ENCODE measurements at places on chromosomes 6 and 20.

GRCh38 chr20:39155971-39156370 is 193.8 kb downstream of the DHX35 start:
- no peak for DNase-seq

DNA sequence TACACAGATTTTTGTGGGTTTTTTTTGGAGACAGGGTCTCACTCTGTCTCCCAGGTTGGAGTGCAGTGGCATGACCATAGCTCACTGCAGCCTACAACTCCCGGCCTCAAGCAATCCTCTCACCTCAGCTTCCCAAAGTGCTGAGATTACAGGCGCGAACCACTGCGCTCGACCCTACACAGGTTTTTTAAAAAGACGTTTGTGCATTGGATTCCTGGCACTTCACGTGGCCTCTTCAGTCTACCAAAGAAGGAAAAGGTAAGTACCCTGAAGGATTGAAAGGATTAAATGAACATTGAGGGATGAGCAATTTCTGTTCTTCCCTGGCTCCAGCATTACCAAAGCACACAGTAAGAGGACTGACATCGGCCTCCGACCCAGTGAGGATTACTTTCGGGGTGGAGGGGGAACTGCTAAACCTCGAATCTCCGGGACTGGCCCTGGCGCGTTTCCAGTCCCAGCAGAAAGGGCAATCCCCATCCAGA is 556 bp upstream of the YWHAB start:
- DNase-seq = no peak

DNA sequence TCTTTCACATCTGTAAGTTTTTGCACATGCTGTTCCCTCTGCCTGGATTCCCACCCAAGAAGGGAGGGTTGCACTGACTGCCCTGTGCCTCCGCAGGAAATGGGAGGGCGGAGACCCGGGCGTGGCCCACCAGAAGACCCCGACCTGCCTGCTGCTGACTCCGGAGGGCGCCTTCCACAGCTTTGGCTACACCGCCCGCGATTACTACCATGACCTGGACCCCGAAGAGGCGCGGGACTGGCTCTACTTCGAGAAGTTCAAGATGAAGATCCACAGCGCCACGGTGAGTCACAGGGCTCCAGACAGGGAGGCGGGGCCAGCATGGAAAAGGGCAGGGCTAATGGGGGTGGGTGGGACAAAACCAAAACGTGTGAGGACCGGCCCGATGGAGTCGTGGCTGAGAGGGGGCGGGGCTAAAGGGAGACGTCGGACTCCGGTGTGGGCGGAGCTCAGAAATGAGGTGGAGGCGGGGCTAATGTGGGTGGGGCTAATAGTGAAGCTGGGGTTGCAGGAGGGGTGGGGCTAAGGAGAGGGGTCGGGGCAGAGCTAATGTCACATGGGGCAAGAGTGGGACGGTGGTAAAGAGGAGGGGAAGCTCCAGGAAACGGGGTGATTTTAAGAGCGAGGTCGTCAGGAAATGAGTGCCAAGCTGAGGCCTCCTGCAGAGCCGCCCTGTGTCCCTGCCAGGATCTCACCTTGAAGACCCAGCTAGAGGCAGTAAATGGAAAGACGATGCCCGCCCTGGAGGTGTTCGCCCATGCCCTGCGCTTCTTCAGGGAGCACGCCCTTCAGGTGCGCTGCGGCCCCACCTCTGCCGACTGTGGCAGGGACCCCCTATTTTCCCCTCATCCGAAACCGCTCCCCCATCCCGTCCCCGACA is 12.6 kb downstream of the HSPA12B start:
- peak; percentile 87 for DNase-seq

DNA sequence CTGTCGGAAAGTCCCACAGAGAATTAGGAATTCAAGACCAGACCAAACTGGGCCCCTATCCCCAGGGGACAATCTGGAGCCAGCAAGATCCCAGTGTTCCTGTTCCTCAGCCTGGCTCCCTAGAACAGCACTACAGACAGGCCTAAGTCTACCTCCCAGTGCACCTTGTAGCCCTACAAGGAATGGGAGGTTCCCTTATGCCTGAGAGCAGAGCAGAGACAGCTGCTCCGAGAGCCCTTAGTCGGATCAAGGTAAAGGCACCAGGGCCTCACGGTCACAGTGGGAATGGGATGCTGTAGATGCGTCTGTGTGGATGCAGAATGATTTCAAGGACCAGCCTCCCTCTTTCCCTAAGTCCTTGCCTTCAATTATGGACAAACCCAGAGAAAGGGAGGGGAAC is 204.5 kb upstream of the STXBP5 start:
- peak; percentile 61 for DNase-seq

- DNase-seq = no peak
Measured at GRCh38 chr20:23138682-23139081, 52.6 kb upstream of the CD93 start.

DNA sequence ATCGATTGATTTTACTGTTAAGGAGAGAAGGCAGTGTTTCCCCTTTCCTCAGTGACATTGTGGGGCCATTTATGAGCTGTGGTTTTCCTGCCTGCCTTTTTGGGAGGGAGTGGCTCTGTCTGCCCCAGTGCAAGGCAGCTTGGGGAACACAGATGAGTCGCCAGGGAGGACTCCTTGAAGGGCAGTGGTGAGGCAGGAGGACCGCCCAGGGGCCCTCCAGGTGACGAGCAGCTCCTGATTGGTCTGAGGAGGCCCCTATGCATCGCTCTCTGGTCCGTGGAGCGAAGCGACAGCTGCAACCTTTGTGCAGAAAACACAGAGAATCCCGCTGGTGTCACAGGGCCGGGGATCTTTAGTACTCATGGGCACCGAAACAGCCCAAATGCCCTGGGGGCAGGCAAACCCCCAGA is 100.3 kb downstream of the TMEM242 start:
- DNase-seq = no peak

GRCh38 chr6:15623276-15624116 is 39.3 kb downstream of the DTNBP1 start:
- DNase-seq = no peak

GRCh38 chr6:103284835-103285234 is 1574.9 kb downstream of the HACE1 start:
- no peak for DNase-seq

DNA sequence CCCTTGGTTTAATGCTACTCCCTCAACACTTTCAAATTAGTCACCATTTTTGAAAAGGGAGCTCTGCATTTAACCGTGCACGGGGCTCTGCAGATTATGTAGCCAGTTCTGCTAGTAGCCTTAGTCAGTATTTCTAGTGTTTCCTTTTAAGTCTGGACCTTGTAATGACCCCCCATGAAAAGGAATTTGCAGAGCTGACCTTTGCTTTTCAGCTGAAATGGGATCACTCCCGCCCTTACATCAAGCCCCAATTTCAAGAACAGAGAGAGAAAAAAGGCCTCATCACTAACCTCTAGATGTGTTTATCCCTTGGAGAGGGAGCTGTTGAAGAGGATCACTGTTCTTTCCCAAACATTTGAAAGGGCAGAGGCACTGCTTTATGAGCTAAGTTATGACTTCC is 490.7 kb upstream of the BTBD3 start:
- DNase-seq = no peak

DNA sequence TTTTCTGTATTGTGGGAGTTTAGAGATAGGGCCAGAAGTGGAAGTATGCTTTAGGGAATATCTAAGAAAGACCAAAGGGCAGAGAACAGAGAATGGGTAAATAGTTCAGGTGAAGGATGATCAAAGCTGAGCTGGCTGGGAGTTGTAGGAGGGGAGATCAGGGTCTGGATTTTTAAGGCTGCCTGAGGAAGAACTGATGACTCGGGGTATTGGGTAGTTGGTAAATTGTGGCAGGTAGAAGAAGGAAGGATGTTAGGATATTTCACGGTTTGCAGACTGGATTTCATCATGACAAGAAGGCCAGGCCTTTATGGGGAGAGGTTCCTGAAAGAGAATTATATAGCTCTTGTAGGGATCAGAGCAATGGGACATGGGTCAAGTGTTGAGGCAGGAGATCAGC is 492.9 kb downstream of the UTRN start:
- DNase-seq = no peak

DNA sequence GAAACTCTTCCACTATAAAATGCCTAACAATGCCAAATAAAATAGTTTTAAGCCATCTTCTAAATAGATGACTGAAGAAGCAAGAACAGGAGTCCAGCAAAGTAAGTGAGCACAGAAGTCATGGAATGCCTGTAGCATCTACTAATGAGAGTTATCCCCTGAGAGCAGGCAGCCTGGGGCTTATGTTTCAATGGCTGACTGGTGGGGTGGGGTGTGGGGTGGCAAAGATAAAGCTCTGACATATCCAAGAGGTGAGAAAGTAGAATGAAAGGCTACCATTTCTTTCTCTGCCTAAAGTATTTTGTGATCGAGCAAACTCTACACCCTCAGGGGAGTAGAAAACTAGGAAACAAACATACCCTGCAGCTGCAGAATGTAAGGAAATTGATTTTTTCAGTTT is 348.8 kb downstream of the TFAP2B start:
- DNase-seq = no peak

DNA sequence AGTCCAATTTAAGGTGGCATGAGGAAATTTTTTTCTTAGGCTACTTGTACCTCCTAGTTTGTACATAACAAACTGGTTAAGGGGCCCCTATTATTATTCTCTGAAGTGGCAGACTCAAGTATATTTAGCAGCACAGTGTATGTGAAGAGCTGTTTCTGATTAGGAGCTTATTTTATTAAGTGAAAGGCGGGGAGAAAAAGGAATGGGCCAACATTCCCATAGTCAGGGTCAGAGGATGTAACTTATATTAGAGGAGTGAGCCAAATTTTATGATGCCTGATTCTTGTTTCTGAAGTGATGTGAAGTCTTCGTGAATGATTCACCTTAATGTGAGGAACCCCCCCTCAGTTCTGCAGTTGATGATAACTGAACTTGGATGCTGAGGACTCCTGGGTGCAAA is 2.8 kb downstream of the HECA start:
- DNase-seq = no peak

DNA sequence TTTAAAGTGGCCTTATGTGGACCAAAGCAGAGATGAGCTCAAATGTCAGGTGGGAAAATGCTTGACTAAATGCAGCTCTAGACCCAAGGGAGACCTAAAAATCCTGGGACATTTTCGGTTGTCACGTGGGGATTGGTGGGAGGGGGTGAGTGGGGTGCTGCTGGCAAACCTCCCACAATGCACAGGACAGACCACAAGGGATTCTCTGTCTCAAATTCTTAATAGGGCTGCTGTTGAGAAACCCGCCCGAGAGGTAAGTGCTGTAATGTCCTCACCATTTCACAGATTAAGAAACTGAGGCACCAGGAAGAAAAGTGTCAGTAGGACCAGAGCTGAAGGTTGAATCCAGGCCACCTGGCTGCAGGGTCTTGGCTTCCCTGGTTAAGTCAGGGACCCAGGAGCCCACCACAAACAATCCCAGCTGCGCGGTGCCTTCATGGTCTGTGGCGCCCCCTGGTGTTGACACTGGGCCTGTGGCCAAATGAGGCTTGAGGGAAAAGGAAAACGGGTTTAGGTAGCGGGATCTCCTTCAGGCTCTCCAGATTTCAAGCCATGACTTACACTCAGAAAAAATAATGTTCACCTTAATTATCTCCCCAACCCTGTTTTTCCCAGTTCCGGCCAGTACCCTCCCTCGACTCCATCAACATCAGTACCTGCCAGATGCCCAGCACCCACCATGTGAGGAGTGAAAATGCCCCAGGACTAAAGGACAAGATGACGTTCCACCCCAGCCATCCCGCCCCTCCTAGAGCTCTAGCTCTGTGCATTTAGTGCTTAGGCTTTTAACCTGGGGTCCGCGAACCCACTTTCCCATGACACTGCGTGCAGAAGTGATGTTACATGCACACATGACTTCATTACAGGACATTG is 7.2 kb downstream of the HLA-G start:
- DNase-seq = peak; percentile 82

DNA sequence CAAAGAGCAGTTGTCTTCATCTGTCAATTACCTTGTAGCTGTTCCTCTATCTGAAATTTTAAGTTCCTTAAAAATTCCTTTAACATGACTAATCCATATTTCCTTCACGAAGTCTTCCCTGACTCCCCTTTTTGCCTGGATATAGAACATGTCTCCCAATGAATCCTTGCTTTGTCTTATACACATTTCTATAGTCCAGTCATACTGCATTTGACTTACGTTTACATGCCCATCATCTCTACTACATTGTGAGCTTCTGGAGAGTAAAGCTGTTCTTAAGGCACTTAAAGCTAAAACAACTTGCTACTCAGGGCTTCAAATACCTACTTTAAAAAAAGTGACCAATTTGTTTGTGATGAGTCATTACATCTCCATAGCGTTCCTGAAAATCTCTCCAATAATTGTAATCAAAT is 4.9 kb downstream of the REV3L start:
- DNase-seq = no peak

DNA sequence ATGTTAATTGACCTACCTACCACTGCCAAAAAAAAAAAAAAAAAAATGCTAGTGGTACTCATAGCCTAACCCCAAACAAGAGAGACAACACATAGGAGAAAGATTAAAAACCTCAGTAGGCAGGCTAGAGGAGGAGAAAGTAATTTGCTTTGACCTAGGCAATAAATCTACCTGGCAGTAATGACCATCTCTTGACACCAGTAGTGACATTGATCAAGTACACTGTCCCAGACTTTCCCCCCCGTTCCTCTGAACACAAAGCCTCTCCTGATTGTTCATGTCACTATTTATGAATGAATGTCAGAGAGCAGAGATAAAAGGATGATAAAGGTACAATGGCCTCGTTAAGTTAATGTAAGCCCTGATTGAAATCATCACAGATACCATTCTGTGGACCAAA is 746.8 kb downstream of the CBLN4 start:
- no peak for DNase-seq

GRCh38 chr6:75230484-75231325 is 12.9 kb downstream of the COX7A2 start:
- DNase-seq = peak; percentile 36

GRCh38 chr6:80793411-80793810 is 686.9 kb downstream of the BCKDHB start:
- DNase-seq = no peak

DNA sequence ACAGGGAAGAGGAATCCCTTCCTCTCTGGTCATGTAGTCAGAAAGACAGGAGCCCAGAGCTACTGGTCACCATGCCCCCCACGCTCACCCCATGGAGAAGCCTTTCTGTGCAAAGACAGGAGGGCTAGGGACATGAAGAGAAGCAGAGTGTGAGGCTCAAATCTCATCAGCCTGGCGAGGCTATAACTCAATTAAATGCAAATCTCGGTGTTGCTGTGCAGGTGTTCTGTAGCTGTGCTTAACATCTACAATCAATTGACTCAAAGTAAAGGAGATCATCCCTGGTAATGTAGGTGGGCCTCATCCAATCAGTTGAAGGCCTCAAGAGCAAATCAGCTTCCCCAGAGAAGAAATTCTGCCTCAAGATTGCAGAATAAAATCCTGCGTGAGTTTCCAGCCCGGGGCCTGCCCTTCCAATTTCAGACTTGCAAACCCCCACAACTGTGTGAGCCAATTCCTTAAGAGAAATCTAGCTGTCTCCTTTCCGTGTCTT is 64.4 kb downstream of the CHMP4B start:
- DNase-seq = no peak
